Testis (tissue), 5 donors: ENCODE measurements at places on chromosomes 2 and 18. TPM values are rescaled to one million over a fixed set of nuclear protein-coding genes. Genes with fewer than 3 reads are reported as not detected.

DNA sequence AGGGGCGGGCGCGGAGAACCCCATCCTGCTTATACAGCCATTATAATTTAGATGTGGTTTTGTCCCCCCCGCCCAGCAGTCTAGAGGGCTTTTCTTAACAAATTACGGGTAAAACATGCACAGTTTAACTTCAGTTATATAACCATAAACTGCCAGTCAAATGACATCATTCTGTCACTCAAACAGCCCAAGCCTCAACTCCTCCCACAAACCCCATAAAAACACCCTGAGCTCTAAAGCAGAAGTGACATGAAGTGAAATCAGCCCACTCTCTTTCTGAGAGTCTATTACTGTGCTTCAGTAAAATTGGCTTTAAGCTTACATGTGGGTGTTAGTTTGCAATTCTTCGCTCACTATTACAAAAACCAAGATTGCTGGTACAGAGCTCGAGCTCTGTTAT, 705.1 kb upstream of the GCFC2 start:
- DNase-seq = no peak

DNA sequence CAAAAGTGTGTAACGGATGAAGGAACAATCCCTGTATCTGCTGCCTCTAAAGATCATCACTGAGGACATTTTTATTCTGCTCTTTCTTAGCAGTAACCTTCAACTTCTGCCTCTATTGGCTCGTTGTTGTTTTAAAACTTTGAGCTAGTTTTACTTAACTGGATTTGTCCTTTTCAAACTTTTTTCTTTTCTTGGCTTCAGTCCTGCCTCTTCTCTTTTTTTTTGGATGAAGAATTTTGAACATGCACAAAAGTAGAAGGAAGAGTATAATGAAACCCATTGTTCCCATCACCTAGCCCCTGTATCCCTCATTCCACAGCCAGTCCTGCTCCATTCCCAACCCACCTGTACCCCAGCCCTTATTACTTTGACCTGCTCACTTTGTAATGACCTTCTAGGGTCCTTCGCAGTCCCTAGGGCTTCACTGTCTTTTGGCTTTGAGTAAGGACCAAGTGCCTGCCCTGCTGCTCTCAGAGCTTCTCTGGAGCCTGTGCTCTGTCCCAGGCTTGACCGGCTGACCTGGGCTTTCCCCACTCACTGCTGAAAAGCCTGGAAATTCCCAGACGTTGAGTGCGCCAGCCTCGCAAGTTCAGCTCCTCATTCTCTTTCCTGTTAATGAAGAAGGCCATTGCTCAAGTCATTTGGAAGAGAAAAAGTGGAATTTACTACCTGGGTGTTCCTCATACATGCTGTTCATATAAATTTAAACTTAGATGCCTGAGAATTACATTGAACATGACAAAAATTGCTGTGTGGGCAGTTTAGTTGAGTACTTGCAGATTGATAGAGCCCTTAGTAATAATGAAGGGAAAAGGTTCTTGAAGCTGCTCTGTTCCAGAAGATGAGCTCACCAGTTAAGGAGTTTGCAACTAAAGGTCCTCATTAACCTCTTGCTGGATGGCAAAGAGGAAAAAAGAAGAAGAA, 149.3 kb upstream of the ALPP start:
- peak; percentile 52 for DNase-seq

GRCh38 chr2:50591642-50592041, 440.3 kb downstream of the NRXN1 start:
- DNase-seq = no peak

- DNase-seq = no peak
Measured at GRCh38 chr18:45518311-45519155, 96.7 kb upstream of the SLC14A2 start.

- no peak for DNase-seq
Measured at GRCh38 chr18:2845172-2845571, 1.6 kb upstream of the EMILIN2 start.

DNA sequence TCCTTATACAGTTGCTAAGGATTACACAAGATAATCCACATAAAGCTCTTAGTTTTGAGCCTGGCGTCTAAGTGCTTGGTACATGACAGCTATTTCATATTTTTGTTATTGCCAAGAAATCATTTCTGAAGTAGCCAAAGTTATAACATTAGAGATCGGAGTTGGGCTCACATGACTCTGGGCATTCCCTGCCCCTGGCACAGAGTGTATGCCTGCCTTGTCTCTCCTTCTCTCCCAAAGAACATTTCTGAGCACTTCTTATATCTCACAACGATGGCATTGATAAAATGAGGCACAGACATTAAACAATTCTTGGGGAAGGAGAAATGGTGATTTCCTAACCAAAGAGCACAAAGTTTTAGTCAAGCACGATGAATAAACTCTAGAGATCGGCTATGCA, 87.7 kb upstream of the DDX18 start:
- DNase-seq = no peak

DNA sequence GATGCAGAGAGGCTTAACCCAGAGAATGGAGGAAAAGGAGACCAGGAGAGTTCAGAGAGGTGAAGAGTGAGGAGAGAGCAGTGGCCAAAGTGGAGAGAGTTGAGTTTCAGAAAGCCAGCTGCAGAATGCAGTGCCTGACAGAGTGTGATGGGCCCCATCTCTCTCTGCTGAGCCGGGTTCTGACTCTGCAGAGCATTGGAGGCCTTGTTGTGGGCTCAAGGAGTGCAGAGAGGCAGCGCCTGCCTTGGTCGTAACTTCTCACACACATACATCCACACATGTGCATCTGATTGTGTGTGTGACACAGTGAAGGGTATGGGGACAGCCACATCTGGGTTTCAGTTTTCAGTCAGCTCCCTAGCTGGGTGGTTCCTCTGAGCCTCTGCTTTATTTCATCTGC, 58.8 kb downstream of the AGAP1 start:
- no peak for DNase-seq

DNA sequence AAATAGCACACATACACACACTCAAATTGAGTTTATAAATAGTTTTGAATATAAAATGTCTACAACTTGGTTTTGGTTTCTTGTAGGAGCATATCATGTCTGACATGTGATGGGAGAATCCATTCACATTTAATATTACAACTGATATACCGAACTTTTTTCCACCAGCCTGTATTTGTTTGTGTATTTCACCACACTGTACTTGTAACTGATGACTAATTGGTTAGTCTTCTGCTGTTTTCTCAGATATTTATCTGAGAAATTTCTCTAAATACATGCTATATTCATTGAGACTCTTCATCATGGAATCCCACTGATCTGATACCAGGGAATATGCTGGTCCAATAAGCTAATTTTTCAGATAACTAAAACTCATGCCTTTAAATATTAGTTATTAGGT, 56.3 kb upstream of the UBXN4 start:
- DNase-seq = no peak

DNA sequence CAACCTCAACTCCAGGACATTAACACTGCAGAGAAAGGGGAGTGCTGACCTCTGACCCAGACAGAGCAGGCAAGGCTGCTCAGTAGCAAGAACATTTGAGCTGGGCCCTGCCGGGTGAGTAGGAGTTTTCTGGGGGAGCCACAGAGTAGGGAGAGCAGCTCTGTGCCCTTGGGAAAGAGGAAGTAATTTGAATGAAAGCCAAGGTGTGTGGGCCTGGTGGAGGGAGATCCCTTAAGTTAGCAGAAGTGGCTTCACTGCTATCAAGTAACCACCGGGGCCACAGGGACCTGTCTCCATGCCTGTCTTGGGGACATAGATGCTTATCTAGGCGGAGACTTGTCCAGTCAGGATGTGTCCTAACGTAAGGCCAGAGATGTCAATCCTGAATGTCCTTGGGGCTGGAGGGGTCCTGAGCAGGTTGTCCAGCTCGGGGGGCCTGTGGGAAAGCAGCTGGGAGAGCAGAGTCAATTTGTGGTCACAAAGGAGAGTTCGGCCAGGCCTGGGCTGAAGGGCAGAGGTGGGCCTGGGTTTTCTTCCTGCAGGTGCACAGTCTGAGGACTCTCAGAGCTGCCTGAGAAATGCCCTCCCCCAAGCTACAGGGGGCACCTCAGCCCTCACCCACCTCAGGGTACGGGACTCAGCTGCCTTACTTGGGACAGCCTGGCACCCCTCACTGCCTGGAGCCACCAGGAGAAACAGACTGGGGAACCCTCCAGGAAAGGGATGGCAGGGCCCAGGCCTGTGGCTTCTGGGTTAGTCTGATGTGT, 15.0 kb upstream of the OTOF start:
- no peak for DNase-seq

DNA sequence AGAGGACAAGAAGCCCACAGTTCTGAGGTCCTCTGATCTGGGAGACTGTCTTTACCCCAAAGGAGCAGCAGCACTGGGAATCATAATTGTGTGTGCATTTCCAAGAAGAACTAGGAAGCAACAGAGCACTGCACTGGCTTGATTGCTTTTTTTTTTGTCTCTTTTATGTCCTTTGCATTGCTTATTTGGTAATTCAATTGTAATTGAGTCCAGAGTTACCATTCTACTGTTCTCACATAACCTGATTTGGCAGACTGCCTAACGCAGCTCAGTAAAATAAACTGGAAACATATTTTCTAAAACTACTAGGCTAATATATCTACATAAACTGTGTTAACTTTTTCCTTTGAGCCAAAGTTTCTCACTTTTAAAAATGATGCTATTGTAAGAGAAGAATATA, 190.3 kb upstream of the SLC8A1 start:
- DNase-seq = no peak

GRCh38 chr2:169038338-169038757, 7.2 kb upstream of the ABCB11 start:
- DNase-seq = no peak

DNA sequence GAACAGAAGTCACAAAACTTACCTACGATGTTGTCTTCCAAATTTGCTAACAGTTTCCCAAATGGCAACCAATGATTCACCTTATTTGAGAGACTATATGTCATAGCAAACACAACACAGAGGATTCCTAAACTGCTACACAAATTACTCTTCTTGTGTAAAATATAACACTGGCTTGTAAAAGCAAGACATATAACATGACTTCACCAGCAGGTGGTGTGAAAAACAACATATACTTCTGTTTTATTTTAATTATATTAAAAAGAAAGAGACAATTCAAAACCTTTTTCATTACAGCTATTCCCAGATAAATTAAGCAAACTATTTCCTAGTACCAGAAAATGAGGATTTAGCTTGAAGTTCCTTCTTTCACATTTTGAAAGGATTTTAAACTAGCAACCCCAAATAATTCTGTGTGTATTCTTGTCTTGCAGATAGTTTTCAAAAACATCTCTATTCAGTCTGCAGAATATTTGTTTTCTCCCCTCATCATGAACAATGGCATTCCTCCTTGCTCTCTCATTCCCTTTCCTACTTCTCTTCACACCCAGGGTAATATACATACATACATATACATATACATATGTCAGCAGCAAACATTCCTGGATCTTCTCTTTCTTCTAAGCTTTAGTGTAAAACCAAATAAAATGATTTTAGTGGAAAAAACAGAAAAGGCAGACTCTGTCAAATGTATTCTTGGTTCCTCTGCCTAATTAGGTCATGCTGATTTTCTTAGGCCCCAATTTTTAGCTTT, 62.1 kb downstream of the SCN3A start:
- DNase-seq = no peak

DNA sequence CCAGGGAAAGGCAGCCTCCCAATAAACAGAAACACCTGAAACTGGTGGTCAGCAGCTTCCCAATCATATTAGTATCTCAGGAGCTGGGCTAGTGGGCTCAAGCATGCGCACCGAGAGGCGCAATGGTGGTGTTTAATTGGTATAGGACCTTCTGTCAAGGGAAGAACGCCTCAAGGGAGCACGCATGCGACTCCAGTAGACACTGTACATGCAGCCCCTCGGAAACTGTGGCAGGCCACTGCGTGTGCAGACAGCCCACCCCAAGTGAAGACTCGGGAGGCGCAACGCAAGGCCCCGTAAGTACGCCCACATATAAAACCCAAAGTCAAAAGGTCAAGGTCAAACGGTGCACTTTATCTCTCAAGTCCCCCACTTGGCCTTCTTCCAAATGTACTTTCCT, 1405.8 kb downstream of the DPP10 start:
- DNase-seq = no peak

- DNase-seq = no peak
Measured at GRCh38 chr2:235439959-235440662, 53.7 kb upstream of the AGAP1 start.

DNA sequence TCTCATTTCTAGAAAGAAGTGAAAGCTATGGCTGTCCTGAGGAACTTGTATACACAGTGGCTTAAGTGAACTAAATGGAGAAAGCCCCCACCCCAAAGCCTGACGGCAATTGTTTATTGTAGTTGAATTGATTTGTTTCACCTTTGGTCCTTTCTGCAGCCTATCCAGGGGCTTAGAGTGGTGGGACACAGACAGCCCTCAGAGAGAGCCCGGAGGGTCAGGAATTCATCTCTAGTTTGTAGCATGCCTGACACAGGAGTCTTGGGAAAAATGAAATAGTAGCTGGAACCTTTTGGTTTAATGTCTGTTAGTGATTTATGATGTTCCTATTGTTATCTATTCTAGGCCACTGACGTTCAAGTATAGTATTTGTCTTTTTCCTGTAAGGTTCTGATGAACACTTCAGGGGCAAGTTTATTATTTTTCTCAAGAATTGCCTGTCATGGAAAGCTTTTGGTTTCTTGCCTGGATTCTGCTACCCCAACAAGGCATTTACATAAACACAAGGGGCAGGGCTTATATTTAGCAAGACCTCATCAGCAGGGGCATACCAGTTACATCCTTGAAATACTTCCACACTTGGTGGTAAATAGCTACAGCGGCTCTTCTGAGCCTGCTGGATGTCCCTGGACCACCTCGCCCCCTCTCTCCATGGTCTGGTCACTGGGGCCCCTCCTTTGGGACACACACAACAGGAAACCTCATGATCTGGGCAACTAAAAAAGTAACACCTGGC, 44.4 kb downstream of the KCNE4 start:
- DNase-seq = no peak

- no peak for DNase-seq
Measured at GRCh38 chr2:157856187-157856515, 20.0 kb downstream of the ACVR1 start.

- no peak for DNase-seq
Measured at GRCh38 chr2:238182362-238182761, 21.1 kb downstream of the ILKAP start.

GRCh38 chr2:9702604-9703084, 71.8 kb upstream of the YWHAQ start:
- DNase-seq = no peak

- no peak for DNase-seq
Measured at GRCh38 chr2:224865016-224865415, 148.9 kb upstream of the CCDC195 start.

DNA sequence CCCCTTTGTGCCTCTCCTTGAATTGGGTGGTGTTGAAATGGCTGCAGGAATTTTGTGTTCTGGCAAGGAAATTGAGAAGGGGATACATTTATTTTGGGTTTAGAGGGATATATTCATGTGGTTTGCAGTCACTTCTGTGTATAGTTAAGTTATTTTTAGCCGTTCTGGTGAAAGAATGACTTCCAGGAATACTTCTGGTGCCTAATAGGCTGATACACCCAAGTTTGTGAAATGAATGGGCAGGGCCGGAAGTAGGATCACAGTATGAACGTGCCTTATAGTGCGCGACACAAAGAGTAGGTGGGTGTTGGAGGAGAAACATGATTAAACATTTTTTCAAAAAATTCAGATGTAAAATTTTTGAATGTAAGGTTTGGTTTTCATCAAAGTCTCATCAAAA, 168.6 kb upstream of the ATP5MC3 start:
- DNase-seq = no peak

Gene CASP10
- 2.4 TPM for polyA plus RNA-seq

Gene RAB6D
- polyA plus RNA-seq = 1.3 TPM

Gene MBD1
- polyA plus RNA-seq = 225 TPM

Gene ELAC1
- 13.4 TPM for polyA plus RNA-seq

Gene PID1
- 14.8 TPM for polyA plus RNA-seq

Gene DLGAP1
- polyA plus RNA-seq = 18.6 TPM

Gene TMEM198
- polyA plus RNA-seq = 7.3 TPM

Gene COL5A2
- polyA plus RNA-seq = 24.7 TPM

Gene OSBPL6
- polyA plus RNA-seq = 1.7 TPM

Gene VSNL1
- 0.46 TPM for polyA plus RNA-seq
